ENCODE measurements at places on chromosomes 5 and 9. TPM values are rescaled to one million over a fixed set of nuclear protein-coding genes. Genes with fewer than 3 reads are reported as not detected.

DNA sequence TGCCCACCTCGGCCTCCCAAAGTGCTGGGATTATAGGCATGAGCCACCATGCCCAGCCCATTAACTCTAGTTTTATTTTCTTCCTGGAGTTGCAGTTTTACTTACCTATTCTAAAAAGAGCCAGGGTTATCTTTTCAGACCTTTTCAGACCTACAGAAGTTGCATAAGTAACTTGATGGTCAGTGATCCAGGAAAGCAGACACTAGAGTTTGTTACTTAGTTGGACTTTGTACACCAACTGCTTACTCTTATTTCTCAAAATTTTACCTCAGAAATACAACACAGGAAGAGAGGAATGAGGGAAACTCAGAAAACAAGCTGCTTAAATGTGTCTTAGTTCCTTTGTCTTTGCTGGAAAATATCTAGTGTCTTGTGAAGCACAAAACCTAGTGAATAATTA lies 25.4 kb downstream of the RAD23B start:
- no peaks in the 10 kb centered on the region for H3K27me3 ChIP-seq
- no peak for DNase-seq
- H3K4me3 ChIP-seq, result no peak overlapping the region

GRCh38 chr9:119881898-119882297 lies 512.7 kb upstream of the BRINP1 start:
- H3K4me3 ChIP-seq, result no peak overlapping the region
- H3K4me1 ChIP-seq, result no peaks in the 10 kb centered on the region
- no peaks in the 10 kb centered on the region for H3K27me3 ChIP-seq
- no peak for DNase-seq
- H3K36me3 ChIP-seq, result no peaks in the 10 kb centered on the region

- H3K27me3 ChIP-seq, result no peaks in the 10 kb centered on the region
- H3K27ac ChIP-seq, result peak overlapping the region; percentile 85
- DNase-seq, result no peak
- no peaks in the 10 kb centered on the region for H3K36me3 ChIP-seq
- no peaks in the 10 kb centered on the region for H3K4me1 ChIP-seq
Measured at GRCh38 chr5:79990205-79990597, 861 bp downstream of the MTX3 start.

- DNase-seq, result no peak
- H3K4me3 ChIP-seq, result no peak overlapping the region
- H3K27ac ChIP-seq, result no peak overlapping the region
- no peaks in the 10 kb centered on the region for H3K36me3 ChIP-seq
Measured at GRCh38 chr9:91047529-91047928, 245.9 kb downstream of the SYK start.

DNA sequence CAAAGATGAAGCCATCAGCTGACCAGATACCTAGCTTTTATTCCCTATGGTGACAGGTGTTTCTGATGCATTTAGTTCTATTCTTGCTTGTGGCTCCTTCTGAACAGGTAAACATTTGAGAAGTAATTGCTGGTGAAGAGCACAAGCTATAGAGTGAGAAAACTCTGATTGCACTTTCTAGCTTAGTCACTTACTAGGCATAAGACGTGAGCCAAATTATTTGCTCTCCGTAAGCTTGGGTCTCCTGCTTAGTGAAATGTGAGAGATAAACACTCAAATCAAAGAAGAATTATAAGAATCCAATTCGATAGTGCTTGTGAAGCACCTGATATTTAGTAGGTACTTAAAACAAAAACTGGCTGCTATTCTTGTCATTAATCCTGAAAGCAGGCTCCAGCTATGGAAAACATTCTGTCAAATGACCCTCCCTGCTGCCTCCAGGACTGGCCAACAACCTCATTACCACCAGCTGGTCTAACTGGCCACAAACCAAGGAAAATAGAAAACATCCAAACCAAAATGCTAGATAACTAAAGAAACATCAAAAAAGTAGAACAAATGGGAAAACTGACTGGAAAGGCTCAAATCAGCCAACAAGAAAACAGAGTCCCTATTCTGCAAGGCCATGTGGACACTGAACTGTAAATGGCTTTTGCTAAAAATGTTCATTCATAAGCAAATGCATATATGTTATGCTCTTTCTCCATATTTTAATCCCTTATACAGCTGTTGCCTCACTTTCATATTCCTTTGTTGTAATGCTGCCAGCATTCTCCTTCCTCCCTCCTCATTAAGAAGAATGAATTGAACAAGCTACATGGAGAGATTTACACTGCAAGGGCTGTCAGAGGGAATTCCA lies 616.1 kb downstream of the DTWD2 start:
- H3K4me1 ChIP-seq, result no peaks in the 10 kb centered on the region
- no peak overlapping the region for H3K4me3 ChIP-seq
- H3K27ac ChIP-seq, result no peak overlapping the region
- H3K36me3 ChIP-seq, result no peaks in the 10 kb centered on the region
- peak; percentile 33 for DNase-seq

Gene OBP2A
- not detected for total RNA-seq

Gene FOXD4L6
- not detected for total RNA-seq

Gene SHISAL2B
- not detected for total RNA-seq

Data from tibial nerve (tissue), 4 donors.